A549 treated with Hydrocortisone at 1 μM for 4 hours (cell line): ENCODE measurements at places on chromosomes 12 and 14. TPM values are rescaled to one million over a fixed set of nuclear protein-coding genes. Genes with fewer than 3 reads are reported as not detected.

The HOXC11 gene
- 0.73 to 0.98 TPM (median 0.91 TPM) in 5 replicates for total RNA-seq

The FAM186B gene
- 0.05 to 0.16 TPM (median 0.13 TPM) in 5 replicates for total RNA-seq

The SLC24A4 gene
- 0.06 to 0.22 TPM (median 0.20 TPM) in 5 replicates for total RNA-seq

The PUS7L gene
- total RNA-seq, result 3.2 to 7.1 TPM (median 4.4 TPM) in 5 replicates

The CELA1 gene
- total RNA-seq, result not detected in 5 replicates

The TMCC3 gene
- 0.90 to 1.9 TPM (median 1.6 TPM) in 5 replicates for total RNA-seq

The BMP4 gene
- 1.5 to 2.6 TPM (median 1.9 TPM) in 5 replicates for total RNA-seq

The OR4E2 gene
- not detected in 5 replicates for total RNA-seq

The PLEKHH1 gene
- 3.0 to 3.5 TPM (median 3.2 TPM) in 5 replicates for total RNA-seq

The ARHGEF25 gene
- total RNA-seq, result 4.2 to 6.7 TPM (median 5.7 TPM) in 5 replicates

The GEMIN2 gene
- total RNA-seq, result 20.5 to 35.3 TPM (median 24.8 TPM) in 5 replicates

The MRPL52 gene
- total RNA-seq, result 98.8 to 218 TPM (median 198 TPM) in 5 replicates

The STAC3 gene
- 0.18 to 0.36 TPM (median 0.30 TPM) in 5 replicates for total RNA-seq

The CCDC177 gene
- 0.02 to 0.06 TPM (median 0.04 TPM) in 4 of 5 replicates, not detected in the other for total RNA-seq

The ITGA7 gene
- 1.3 to 2.2 TPM (median 1.7 TPM) in 5 replicates for total RNA-seq

The KRT77 gene
- not detected in 5 replicates for total RNA-seq

The LMO3 gene
- total RNA-seq, result not detected in 5 replicates
